Effector CD4-positive, alpha-beta T cell (primary cell): ENCODE measurements at places on chromosomes 16 and 17.

- DNase-seq, result no peak
These were observed 446.7 kb downstream of the HS3ST3B1 start for GRCh38 chr17:14747603-14747950.

- no peak for DNase-seq
These were observed 5.4 kb downstream of the KCTD5 start for GRCh38 chr16:2687531-2688308.

GRCh38 chr17:57908278-57908677 lies 46.9 kb downstream of the CUEDC1 start:
- no peak for DNase-seq

- DNase-seq, result no peak
These were observed 287.3 kb downstream of the WWOX start for GRCh38 chr16:78386557-78387324.

GRCh38 chr16:84647828-84648594 lies at the start of gene KLHL36:
TSS of gene KLHL36 (plus strand) at chr16:84648511. CDS start at chr16:84650868, 2,357 bp downstream.
- peak; percentile 58 for DNase-seq

- no peak for DNase-seq
These were observed 45.5 kb downstream of the MRC2 start for GRCh38 chr17:62672957-62673356.

DNA sequence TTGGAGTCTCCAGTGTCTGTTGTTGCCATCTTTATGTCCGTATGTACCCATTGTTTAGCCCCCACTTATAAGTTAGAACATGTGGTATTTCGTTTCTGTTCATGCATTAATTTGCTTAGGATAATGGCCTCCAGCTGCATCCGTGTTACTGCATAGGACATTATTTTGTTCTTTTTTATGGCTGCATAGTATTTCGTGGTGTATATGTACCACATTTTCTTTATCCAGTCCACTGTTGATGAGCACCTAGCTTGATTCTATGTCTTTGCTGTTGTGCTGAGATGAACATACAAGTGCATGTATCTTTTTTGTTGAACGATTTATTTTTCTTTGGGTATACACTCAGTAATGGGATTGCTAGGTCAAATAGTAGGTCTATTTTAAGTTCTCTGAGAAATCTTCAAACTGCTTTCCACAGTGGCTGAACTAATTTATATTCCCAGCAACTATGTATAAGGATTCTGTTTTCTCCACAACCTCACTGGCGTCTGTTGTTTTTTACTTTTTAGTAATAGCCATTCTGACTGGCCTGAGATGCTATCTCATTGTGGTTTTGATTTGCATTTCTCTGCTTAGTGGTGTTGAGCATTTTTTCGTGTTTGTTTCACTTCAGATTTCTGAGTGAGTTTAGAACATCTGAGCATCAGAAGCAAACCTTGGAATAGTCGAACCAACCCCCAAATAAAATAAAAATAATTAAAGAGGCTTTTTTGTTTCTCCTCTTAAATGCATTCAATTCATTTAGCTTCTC lies 304.7 kb downstream of the ZFHX3 start:
- DNase-seq, result no peak

GRCh38 chr17:20206068-20206467 lies 196.9 kb downstream of the SPECC1 start:
- no peak for DNase-seq

DNA sequence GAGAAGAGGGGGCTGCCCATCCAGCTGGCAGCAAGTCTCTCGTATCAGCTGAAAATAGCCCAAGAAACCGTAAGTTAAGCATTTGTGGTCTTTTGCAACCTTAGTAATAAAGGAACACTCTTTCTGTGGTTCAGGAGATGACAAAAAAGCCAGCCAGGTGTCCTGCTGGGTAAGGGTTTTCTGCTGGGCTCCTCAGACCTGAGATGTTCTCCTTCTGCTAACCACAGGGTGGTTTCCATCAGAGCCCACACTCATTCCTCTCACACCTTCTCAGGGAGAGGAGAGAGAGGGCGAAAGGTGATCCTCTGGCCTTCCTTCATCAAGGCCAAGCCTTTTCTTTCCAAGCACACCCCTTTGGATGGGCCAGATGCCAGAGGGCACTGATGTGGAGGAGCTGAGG lies 70.7 kb downstream of the TEX14 start:
- no peak for DNase-seq

DNA sequence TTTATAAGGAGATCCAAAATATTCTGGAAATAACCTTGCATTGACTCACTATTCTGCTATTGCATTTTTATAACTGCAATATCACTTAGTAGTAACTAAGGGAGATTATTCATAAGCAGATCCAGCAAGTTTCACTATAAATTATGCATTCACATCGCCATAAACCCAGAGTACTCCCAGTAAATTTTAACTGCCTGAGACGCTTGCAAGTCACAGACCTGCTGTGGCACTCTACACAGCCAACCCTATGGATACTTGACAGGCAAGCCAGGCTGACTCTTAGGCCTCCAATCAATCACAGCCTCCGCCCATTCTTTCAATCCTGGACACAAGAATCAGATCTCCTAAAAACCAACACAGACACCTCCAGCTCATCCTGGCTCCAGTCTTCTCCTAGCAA lies 28.2 kb downstream of the USP31 start:
- no peak for DNase-seq

DNA sequence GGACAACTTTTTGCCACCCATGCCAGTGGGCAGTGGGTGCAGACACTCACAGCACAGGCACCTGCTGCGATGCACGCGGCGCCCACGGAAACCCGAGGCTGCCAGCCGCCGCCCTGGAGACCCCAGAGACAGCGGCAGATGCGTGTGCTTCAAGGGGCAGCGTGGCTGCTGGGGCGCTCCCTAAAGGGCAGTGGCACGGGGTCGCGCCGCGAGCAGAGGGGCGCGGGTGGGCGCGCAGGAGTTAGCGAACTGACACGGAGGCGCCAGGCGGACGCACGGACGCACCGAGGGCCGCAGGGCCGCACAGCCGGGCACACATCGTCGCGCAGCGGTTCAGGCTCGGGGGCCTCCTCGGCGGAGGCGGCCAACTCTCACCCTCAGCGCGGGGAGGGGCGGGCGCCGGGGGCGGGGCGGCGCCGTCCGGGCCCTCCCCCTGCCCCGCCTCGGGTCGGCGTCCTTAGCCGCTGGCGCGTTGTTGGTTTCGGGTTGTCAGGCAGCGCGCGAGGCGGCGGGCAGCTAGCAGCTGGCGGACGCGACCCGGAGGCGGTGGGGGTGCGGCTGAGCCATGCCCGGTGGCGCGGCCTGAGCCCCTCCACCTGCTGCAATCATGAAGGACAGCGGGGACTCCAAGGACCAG lies at the start of gene KIF19:
TSS of gene KIF19 (plus strand) at position 484 of the 637 bp plus-strand sequence. CDS start at position 608, 124 bp downstream.
- peak; percentile 37 for DNase-seq

DNA sequence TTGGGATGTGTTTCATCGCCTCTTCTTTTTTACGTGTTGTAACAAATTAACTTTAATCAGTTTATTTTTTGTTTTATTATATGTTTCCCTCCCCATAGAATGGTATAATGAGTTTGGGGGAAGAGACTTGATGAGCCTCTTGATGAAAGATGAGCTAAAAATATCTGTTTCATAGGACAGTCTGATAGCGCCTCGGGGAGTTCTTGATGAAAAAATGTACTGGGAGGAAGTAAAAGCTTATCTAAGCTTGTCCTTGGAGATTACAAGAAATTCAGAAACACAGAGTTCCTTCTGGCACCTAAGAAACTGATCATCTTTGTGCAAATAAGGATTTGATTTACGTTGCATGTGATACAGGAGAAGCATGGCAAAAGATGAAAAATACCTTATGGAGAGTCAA lies 350.2 kb upstream of the CDH8 start:
- DNase-seq, result no peak

GRCh38 chr17:63246344-63246743 lies 199.8 kb downstream of the CYB561 start:
- no peak for DNase-seq

- no peak for DNase-seq
These were observed 19.5 kb downstream of the PLLP start for GRCh38 chr16:57264950-57265371.

DNA sequence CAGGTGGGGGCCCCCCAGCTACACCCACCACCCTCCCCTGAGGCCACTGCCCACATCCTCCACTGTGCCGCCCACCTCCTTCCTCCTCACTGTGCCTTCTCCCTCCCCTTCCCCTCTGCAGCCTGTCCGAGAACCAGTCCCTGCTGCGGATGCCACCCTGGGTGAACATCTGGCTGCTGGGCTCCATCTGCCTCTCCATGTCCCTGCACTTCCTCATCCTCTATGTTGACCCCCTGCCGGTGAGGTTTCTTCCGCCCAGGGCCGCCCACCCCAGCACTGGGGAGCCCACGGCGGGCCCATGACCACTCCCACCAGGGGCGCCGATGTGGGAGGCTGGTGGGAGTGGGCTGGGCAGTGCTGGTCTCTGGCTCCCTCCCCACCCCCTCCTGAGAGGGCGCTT lies 22.1 kb downstream of the RABEP2 start:
- DNase-seq, result no peak

DNA sequence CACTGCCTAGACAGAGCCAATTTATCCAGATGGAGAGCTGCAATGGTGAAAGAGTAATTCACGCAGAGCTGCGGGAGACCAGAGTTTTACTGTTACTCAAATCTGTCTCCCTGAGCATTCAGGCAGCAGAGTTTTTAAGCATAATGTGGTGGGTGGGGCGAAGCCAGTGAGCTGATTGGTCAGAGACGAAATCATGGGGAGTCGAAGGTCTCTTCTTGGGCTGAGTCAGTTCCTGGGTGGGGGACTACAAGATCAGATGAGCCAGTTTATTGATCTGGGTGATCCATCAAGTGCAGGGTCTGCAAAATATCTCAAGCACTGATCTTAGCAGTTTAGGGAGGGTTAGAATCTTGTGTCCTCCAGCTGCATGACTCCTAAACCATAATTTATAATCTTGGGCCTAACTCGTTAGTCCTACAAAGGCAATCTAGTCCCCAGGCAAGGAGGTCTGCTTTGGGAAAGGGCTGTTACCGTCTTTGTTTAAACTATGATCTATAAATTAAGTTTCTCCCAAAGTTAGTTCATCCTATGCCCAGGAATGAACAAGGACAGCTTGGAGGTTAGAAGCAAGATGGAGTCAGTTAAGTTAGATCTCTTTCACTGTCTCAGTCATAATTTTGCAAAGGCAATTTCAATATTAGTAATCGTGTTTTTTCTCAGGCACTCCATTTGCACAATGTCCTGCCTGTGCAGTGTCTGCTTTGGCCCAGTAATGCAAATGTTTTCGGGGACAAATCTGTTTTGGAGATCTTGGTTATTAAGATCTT lies 27.0 kb downstream of the PIGL start:
- DNase-seq, result no peak

DNA sequence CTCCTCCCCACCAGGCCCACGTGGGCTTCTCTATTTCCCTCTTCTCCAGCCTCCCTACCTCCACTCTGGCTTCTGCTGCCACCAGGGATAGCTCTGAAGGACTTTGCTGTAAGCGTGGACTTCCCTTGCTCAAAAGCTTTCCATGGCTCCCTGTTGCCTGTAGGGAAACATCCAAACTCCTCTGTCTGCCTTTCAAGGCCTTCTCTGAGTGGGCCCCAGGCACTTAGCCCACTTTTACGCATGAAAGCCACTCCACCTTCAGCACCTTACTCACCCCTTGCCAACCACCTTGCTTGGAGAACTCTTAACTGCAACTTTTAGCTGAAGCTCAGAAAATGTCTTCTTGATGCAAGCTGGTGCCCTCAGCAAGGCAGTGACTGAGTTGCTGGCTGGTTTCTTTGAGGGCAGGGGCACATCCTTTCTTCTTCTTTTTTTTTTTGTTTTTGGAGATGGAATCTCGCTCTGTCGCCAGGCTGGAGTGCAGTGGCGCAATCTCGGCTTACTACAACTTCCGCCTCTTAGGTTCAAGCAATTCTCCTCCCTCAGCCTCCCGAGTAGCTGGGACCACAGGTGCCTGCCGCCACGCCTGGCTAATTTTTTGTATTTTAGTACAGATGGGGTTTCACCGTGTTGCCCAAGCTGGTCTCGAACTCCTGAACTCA lies 52.0 kb upstream of the DLX4 start:
- DNase-seq, result no peak

DNA sequence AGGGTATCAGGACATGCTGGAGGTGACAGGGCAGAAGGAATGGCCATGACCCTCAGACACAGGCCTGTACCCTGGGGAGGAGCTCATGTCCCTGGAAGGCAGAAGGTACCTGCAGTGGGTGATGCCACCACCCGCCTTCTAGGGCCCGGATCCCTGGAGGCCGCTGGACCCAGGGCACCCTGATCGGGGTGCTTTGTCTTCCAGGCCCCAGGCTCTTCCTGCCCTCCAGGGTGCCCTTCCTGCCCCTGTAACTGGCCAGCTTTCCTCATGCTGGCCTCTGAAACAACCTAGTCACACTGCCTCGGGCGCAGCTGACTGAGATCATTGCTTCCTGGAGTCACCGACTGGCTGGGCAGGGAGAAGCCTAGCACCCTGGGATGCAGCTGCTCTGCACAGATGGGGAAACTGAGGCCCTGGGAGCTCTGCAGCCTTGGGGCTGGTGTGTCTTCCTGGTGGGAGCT lies 5.8 kb downstream of the ADCY7 start:
- DNase-seq, result no peak

DNA sequence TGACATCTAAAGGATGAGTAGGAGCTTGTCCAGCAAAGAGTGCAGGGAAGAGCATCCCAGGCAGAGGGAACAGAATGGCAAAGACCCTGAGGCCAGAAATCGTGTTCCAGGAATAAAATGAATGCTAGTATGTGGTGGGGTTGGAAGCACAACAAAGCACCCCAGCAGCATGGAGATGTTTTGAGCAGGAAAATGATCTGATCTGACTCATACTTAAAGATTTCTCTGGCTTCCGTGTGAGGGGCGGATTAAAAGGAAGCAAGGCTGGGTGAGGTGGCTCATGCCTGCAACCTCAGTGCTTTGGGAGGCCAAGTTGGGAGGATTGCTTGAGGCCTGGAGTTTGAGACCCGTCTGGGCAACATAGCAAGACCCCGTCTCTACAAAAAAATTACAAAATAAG lies 2.3 kb downstream of the SLC5A11 start:
- no peak for DNase-seq

DNA sequence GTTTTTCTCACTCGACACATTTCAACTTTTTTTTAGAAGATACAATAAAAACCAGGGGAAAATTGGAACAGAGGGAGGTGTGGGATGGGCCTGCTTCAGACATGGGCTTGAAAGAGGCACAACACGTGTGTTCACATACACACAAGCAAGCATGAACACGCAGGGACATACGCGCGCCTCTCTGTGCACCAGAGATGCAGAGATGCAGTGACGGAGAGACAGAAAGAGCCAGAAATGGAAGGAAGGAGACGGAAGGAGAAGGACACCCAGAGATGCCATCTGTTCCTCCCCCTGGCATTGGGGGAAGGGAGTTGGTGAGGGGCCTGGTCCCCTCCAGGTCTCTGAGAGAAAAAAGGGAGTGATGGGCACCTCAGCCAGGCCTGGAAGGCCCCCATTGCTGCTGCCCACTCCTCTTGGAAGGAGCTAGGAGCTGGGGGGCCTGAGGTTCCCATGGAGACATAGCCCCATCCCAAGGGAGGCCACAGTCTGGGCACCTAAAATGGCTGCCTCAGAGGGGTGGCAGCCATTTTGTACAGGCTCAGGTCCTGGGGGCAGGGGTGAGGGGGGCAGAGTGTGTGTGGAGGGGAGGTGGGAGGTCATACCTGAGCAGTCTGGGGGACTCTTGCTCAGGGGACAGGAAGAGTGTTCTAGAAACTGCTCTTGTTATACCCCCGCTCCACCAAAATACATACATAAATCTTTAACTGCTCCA lies 3.8 kb upstream of the NEUROD2 start:
- DNase-seq, result no peak
